ENCODE measurements at places on chromosomes 1 and 21. TPM values are rescaled to one million over a fixed set of nuclear protein-coding genes. Genes with fewer than 3 reads are reported as not detected.

DNA sequence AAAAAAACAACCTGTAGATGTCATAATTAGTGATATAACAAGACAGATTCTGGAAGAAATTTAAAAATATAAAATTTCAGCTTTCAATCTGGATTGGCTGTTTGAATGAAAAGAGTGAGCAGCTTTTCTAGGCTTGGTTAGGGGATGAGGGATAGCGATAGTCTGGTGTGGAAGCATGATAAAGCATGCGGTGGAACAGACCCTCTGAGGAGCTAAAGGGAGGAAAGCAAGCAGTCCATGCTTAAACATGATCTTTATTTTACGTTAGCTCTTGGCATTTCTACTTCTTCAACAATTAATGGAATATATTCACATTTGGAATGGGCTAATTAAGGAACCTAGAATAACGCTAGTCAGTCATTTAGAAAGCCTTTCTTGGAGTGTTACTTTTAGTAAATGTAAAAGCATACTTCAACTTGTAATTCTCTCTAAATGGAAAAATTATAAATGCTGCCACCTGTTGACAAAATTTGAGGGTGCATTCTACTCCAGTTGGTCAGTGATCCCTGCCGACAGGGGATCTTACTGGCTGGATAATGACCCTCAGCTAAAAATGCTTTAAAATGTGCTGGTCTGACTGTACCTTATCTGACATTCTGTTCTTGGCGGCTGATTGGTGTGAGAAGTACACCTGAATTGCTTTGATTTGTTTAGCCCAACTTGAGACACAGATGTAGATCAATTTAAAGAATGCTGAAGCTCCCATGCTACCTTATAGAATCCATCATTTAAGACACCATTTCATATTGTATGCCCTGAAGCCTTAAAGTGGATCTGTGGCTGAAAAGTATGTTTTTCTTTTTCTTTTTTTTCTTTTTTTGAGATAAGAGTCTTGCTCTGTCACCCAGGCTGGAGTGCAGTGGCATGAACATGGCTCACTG, 61.2 kb downstream of the AK4 start:
- no peak for DNase-seq

DNA sequence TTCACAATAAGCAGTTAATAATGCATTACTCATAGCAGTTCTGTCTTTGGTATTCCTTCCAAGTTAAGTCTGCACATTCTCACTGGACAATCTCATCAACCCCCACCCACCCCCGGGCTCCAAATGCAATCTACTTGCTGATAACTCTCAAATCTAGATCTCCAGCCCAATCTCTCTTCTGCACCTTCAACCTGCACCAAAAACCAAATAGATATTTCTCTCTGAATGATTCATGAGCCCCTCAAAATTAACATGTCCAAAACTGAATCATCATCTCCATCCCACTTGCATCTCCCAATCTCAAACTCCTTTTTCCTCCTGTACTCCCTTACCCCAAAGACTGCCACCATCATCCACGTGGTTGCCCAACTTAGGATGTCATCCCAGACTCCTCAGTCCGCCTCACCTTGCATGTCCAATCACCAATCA, 2.7 kb downstream of the DOCK7 start:
- DNase-seq, result no peak

- DNase-seq, result no peak
Measured at GRCh38 chr1:228552596-228553176, 65.5 kb downstream of the RNF187 start.

- no peak for DNase-seq
Measured at GRCh38 chr1:78688697-78689096, 39.1 kb downstream of the IFI44 start.

DNA sequence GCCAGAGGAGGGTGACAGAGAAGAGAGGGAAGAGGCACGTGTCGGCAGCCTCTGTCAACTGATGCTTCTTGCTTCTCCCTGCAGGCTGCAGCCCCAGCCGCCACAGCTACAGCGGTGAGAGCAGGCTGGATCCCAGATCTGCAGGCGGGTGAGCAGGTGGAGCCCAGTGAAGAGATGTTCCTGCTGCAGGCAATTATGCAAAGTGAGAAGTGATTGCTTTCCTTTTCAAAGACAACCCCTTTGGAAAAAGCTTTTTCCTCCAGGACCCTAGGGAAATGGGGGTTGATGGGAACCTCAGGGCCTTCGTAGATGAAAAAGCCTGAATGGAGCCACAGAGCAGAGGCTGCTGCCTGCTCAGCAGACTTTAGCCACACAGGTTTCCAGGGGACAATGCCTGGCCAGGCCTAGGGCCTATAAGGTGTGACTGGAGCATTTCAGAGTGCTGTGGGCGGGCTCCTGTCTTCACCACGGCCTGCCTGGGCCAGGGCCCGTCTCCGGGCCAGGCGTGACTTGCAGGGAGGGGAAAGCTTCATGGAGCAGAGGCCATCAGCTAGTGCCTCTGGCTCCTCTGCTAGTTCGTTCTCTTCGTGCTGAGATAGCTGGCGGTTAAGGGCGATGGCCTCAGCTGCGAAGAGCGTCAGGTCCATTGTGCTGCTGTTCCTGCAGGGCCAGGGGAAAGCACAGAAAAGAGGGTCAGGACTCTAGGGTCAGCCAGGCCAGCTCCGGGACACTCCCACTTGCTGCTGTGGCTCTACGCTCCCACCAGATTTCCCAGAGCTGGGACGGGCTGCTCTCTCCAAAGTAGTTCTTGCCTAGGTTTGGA, 6.9 kb upstream of the KNCN start:
- DNase-seq, result no peak

- DNase-seq, result no peak
Measured at GRCh38 chr1:178688244-178688643, 36.8 kb upstream of the RALGPS2 start.

- no peak for DNase-seq
Measured at GRCh38 chr1:95002540-95003432, 70.0 kb downstream of the ALG14 start.

GRCh38 chr1:56073614-56074006, 505.8 kb downstream of the PLPP3 start:
- DNase-seq, result no peak

DNA sequence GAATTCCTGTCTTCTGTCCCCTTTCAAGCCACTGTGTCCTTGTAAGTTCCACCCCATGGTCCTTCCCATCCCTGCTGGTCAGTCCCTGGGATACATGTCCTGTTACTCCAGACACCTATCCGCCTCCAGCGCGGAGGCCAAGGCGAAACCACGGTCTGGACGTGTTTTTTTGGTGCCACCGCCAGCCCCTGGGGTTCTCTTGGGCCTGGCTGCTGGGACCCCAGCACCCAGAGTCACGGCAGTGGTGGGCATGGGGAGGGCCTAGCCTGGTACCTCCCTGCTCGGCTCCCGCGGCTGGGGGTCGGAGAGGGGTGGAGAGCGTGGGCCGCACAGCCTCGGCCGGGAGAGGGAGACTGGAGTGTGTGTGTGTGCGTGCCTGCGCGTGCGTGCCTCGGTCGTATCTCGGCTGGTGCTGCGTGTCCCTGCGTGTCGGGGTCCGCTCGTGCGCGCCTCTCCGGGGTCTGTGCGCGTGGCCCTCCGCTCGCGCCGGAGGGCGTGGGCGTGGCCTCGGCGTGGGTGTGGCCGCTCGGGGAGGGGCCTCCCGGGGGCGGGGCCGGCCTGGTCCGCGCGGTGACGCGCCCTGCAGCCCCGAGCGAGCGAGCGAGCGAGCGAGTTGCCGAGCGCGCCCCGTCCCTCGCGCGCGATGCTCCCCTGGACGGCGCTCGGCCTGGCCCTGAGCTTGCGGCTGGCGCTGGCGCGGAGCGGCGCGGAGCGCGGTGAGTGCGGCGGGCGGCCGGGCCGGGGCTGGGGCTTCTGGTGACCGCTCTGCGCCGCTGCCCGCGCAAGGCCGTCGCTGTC, at the start of gene VWA1:
Gene VWA1 (plus strand): TSS at position 585 of the 798 bp plus-strand sequence. CDS start 59 bp downstream, at position 644.
- DNase-seq, result peak; percentile 83

- DNase-seq, result no peak
Measured at GRCh38 chr1:206002160-206002559, 1.0 kb downstream of the RAB7B start.

- no peak for DNase-seq
Measured at GRCh38 chr1:36883315-36883949, 150.9 kb downstream of the GRIK3 start.

DNA sequence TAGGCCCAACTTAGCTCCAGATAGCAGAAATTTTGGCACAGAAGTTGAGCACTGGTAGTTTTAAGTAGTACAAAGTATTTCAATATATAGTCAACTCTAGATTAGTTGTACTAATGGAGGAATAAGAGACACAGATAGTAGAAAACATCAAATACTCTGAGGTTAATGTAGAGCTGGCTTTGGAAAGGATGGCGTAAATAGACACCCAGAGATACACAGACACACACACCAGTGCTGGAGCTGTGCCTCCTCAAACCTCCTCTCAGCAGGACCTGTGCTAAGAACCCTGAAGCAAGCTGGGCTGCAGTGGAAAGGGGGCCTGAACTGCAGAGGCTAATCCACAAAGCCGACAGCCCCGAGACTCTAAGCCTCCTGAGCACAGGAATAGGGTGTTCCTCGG, 67.0 kb upstream of the EDEM3 start:
- DNase-seq, result no peak

GRCh38 chr1:205518661-205519540, 14.4 kb downstream of the CDK18 start:
- peak; percentile 43 for DNase-seq

DNA sequence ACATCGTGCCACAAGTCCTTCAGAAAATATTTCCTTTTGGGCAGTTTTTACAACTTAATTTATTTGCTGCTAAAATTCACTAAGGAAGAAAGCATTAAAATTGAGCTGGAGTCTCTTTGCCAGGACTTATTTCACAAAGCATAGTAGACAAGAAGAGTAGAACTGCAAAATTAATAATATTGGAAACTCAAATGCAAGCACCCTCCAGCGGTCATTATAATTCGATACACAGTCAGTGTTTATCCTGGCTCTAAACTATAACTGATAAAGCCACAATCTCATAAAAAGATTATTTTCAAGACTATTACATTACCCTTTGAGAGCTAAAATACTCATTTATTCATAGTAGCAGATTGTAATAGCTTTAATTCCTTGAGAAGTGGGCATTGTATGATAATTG, 655.4 kb downstream of the RWDD3 start:
- DNase-seq, result no peak

DNA sequence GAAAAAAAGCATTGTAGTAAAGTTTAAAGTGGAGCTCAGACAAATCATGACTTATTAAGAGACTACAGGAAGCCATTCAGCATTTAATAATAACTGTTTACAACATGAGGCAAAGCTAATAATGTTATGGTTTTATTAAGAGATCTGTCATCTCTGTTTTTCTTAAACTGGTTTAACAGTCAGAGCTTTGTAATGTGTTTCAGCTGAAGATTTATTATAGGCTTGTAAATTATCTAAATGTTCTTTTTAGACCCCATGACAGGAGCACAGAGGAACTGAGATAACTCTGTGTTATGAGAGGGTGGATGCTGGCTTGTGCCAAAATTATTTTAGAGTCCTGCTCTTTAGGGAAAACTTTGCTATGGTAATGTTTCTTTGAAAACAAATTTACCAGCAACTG, 38.0 kb upstream of the RWDD3 start:
- no peak for DNase-seq

PLEKHN1 gene
- 0.28 TPM for polyA plus RNA-seq

GUCA2A gene
- not detected for polyA plus RNA-seq

CALML6 gene
- polyA plus RNA-seq, result 0.09 TPM

TSSK3 gene
- 0.10 TPM for polyA plus RNA-seq

CACYBP gene
- 20.2 TPM for polyA plus RNA-seq

SERPINC1 gene
- polyA plus RNA-seq, result not detected

IL22RA1 gene
- 0.07 TPM for polyA plus RNA-seq
